ENCODE measurements at places on chromosomes 16 and 17.
A peak's percentile ranks its signal among the peaks of the same experiment; 100 is the strongest.

DNA sequence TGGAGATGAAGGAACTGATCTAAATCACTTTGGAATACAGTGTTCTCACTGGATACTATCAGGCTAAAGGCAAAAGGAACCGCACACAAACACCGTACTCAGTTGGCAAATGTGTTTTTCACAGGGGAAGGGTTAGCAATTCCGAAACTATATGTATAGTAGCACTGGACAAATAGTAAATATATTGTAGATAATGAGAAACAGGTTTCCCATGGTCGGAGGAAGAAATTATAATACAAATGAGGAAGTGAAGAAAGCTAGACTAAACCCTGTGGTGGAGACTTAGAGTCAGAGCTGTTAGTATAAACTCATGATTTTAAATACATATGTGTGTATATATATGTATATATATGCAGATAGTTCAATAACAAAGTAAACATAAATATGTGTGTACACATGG, 414.1 kb upstream of the SALL1 start:
- no peak for DNase-seq

GRCh38 chr17:50360486-50361115, 12.4 kb downstream of the MRPL27 start:
- DNase-seq, result no peak

DNA sequence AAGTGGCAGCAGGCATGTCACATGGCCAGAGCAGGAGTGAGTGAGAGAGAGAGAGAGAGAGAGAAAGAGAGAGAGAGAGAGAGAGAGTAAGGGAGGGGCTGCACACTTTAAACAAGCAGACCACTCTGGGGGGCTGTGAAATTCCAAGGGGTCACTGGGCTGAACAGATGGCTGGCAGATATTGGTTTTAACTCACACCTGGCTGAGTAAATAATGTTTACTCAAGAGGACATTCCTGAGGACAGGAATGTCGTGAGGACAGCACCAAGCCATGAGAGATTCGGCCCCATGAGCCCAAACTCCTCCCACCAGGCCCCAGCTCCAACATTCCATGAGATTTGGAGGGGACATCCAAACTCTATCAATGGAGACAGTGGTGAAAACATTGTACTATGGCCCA, 269.7 kb downstream of the CBLN1 start:
- DNase-seq, result no peak

DNA sequence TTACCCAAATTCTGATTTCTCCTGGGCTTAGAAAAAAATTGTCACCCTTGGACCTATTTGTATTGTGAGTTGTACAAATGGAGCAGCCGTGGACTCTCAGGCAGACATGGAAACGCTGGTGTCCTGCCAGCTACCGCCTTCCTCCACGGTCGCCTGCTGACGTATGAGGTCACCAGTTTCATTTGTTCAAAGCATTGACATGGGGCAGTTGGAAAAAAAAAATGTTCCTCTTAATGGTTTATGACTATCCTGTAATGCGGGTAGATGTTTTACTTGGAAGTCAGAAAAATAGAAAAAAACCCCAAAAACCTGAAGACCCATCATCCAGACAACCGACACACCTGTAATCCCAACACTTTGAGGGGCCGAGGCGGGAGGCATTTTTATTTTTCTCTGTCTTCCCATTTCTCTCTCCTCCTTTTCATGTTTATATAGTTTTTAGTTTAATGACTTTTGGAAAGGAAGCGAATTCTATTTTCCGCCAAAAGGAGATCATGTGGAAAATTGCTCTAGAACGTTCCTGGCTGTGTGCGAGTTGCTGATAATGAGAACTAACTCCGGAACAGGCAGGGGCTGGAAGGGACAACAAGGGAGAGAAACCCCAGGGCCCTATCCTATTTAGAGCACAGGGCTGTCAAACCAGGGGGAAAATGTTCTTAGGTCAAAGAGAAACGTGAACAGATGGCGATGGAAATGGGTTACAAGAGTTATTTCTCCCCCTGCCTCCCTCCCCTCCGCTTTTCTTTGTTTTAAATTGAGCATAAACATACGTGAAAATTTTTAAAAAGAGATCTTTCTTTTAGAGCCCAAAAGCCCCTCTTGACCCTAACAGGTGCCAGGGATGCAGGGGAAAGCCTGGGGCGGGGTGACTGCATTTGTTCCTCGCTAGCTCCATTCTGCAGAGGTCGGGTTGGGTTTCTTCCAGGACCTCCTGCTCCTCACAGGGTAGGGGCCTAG, 13.7 kb downstream of the DNAH17 start:
- peak; percentile 28 for DNase-seq

DNA sequence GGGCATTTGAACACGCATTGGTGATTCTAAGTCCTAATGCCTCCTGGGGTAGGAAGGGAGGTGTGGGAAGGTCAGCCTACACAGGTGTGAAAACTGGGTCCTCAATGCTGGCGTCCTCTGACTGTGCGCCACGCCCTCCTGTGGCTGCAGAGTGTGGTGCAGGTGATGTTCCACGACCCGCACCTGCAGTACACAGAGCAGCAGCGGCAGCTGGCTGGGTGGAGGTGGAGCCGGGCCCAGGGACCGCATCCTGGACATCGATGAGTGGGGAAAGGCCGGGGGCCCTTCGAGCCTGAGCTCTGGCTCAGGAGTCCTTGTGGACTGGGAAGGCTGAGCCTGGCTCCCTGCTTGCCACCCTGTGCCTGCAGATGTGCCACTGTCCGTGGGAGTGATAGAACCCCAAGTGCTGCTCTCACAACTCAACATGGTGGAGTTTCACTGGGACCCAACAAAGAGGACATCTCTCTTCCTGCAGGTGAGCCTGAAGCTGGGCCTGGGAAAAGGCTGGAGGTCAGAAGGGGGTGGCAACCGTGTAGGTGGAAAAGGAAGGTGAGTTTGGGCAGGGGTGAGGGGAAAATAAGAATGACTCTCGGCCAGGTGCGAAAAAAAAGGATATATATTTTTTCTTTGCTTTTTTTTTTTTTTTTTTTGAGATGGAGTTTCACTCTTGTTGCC, 14.0 kb upstream of the STAC2 start:
- DNase-seq, result no peak

DNA sequence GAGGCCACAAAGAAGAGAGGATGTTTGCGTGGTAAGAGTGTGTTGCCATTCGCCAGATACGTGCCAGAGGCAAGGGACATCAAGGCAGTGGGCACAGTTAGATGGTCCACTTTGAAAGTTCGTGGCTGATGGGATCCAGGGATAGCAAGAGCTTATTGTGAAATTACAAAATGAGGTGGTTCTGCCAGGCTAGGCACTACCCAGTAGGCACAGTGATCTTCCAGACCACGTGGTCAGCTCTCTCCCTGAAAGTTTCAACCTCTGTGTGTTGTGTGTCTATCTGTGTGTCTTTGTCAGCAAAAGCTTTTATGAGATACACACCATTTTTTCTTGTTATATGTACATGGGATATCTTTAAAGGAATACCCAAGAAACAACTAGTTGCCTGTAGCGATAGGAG, 9.5 kb downstream of the SGF29 start:
- no peak for DNase-seq

DNA sequence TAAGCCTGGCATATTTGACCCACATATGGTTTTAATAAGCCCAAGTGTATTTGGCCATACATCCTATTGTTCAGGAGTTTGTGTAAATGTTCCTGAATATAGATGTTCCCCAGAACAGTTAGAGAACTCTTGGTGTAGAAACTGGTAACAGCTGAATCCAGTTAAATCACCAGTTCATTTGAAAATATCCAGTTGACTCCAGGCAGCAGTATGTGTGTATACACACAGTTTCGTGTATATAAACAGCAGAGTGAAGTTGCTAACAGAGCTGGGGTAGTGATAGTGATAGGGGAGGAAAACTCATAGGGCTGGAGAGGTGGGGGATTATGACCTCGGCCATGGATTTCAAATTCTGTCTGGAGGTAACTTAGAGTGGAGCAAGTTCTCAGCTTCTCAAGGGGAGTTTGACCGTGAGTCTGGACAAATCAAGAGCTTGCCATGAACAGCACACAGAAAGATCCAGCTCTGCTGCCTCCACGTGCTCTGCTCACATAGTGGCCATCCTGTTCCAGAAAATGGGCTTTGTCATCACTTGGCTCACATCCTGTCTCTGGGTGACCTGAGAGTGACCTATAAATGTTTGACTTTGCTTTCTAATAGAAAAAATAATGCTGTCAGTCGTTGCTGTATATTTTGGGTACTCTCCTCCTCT, 30.6 kb upstream of the MMD start:
- peak; percentile 83 for DNase-seq

- DNase-seq, result no peak
Observed at GRCh38 chr16:10556236-10556635, 24.2 kb downstream of the EMP2 start.

DNA sequence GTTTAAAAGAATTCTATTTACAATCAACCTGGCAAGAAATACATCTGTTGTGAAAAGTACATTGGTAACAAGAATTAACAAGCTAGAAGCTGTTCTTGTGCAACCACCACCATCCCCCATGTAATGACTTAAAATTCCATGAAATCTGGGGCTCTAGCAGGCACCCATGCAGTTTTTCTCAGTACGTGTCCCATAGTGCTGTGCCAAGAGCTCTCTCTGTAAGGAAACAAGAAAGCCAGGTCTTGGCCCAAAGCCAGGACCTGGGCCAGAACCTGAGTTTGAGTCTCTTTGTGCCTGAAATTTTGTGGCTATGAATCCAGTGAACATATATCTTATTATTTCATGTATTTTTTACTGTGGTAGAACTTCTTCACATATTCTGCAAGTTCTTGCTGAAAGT, 46.6 kb downstream of the NUP93 start:
- peak; percentile 63 for DNase-seq

DNA sequence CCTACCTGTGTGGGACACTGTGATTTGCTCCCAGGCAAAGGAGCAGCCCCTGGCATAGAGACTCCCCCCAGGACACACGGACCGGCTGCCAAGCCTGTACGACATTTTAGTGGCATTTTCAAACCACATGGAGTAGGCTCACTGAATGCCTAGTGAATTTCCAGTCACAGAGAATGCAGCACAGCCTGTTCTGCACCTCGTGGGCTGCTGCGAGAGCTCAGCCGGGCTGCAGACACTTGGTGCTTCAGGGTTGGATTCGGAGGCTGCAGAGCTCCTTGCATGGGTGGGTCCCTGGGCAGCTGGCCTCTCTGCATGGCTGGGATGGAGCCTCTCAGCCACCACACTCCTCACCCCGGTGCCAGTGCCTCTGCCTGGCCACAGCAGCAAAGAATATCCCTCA, 51.2 kb upstream of the HNF1B start:
- no peak for DNase-seq

GRCh38 chr17:57440522-57441269, 184.4 kb downstream of the MSI2 start:
- DNase-seq, result peak; percentile 78

GRCh38 chr17:39794249-39794970, 56.7 kb downstream of the GRB7 start:
- no peak for DNase-seq

DNA sequence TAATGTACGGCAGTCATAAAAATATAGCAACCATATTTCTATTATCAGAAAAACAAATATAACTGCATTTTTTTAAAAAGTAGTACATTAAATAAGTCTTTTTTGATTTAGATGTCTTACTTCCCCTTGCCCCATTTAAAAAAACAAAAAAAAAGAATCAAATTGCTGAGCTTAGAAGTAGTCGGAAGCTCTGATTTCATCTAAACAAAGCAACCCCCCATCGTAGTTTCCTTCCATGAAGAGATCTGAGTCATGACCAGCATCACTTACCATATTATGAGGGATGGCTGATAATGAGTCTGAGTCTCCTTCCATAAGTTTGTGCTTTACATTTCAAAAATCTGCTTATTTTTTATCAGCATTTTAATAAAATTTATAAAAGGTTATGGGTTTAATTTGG, 86.2 kb downstream of the ITFG1 start:
- DNase-seq, result no peak

GRCh38 chr16:85857406-85857805, 41.6 kb upstream of the IRF8 start:
- DNase-seq, result no peak

DNA sequence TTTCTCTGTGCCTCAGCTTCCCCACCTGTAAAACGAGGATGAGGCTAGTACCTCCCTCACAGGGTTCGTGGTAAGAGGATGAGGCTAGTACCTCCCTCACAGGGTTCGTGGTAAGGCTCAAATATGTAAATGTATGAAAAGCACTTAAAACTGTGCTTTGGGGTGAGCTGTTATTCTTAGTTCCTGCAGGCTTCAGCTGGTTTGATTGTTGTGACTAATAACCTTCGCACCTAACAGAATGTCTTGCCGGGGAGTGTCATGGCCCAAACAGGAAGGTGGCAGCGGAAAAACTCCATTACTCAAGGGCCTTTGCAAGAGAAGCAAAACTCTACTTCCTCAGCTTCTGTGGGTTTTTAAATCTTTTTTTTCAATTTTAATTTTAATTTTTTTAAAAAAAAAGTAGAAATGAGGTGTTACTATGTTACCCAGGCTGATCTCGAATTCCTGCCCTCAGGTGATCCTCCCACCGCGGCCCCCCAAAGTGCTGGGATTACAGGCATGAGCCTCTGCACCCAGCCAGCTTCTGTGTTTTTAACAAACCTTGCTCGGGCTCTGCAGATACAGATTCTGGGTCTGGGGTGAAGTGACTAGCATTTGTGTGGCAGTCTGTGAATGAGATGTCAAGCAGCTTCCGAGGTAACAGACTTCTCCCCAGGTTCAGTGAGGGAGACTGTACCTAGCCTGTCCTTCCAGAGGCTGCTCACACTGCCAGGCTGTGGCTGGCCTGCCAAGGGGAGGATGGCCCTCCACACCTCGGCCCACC, 103.0 kb downstream of the RAB11FIP4 start:
- DNase-seq, result no peak

DNA sequence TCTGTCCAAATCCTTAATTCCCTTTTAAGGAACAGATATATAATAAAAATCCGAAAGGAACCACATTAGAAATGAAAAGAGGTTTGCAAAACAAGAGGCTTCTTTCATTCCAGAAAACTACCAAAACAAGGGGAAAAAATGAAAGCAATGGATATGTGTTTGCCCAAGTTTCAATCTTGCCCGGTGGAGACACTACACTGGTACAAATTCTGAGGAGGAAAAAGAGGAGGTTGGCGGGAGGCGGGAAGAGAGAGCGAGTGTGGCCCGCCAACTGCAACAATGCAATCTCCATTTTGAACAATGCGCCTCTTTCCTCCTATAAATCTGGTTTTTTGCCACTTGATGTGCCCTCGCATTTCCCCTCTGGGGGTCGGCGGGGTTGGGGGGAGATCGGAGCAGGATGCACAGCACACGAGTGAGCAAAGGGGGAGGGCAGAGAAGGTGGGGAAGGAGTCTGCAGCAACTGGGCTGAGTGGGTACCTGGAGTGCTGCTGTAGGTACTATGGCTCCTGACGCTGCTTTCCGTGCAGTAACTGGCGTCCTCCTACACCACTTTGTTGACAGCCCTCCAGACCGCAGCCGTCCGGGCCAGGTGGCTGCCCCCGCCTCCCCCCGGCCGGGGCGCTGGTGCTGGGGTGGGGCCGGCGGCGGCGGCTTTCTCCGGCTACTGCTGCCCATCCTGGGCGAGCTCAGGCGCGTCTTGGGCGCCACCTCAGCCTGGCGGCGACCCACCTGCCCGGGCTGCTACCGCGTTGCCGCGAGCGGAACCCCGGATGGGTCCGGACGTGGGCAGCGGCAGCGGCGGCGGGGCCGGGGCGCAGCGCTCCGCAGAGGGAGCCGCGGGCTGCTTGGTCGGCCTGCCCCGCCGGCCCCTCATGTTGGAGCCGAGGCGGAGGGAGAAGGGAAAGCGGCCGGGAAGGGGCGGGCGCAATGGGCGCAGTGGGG, 93.8 kb upstream of the PLEKHM1 start:
- DNase-seq, result peak; percentile 78

Data from GM23248 (cell line).